ENCODE measurements at places on chromosomes 16 and 17.

- DNase-seq: no peak
These were observed 2.3 kb upstream of the UBALD2 start for GRCh38 chr17:76262732-76263344.

DNA sequence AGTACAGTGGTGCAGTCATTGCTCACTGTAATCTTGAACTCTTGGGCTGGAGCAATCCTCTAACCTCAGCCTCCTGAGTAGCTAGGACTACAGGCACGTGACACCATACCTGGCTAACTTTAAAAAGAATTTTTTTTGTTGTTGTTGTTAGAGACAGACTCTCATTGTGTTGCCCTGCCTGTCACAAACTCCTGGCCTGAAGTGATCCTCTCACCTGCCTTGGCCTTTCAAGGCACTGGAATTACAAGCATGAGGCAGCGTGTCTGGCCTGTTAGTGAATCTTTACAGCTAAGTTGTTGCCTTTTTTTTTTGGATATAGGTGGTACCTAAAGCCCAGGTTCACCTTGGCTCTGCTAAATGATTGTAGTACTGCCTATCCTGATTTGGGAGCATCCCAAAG is 290.6 kb downstream of the BCAS3 start:
- no peak for DNase-seq

DNA sequence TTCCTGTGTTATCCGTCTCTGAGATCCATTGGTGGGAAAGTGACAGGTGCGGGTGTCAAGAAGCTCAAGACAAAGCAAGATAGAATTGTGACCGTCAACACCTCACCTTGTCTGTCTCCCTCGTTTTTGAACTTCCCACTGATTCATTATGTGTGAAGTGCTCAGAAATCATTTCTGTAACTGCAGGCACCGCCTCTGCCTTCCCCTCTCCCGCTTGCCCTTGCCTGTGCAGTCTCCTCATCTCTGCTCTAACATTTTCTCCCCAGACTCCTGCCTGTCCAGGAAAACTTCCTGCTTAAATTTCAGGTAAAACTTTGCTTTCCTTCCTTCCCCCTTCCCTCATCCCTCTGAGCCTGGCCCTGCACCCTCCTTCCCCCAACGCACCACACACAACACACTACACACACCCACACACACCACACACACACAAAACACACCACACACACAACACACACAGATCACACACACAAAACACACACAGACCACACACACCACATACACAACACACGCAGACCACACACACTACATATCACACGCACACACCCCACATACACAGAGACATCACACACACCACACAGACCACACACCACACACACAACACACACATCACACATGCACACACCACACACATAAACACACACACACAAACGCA is 25.7 kb downstream of the CALB2 start:
- DNase-seq: no peak

DNA sequence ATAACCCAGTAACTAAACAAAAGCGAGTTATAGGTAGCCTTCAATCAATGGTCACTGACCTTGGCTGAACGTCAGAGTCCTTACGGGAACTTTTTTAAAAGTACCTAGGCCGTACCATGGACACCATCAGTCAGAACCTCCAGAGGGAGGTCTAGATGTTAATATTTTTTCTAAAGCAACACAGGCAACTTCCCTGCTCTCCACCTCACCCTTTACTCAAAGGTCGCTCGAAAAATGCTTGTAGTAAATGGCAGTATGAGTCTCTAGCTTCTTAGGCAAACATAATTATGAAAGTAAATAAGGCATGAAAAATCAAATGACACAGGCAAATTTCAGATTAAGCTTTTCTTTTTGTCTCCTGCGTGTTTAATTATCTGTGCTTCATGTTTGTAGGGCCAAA is 82.1 kb downstream of the SLC39A11 start:
- no peak for DNase-seq

GRCh38 chr17:36943250-36944191 is 5.2 kb upstream of the AATF start:
- no peak for DNase-seq

DNA sequence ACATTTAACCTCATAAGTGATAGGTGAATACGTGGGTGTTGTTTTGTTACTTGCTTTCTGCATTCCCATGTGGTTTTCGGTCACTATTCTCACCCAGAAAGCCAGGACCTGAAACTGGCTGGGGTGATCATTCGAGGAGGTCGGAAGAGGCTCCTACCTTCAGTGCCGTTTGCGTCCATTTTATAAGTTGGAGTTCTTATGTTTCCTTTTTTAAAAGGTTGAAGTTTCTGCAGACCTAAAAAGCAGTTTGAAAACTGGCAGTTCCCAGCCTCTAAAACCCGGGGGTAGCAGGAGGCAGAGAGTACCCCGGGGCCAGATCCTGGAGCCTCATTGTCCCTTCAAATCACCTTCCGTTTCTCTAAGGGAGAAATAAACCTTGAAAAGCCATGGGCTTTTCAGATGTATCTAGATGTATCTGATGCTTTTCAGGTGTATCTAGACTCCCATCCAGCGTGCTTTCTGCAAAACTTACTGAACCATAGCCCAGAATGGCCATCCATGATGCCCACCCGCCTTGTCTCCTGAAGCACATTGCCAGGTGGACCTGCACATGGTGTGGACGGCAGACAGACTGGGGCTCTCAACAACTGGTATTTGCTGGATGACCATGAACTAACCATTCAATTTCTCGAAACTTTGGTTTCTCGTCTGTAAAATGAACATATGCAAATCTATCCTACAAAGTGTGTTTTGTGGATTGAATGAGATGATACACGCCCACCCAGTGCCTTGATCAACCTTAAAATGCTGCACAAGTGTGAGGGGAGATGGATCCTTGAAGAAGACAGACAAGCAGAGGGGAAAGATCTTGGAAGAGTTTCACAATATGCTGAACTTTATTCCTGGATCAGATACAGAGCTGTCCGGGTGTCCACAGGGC is 1.3 kb downstream of the NLRC5 start:
- DNase-seq: no peak

Data from stimulated activated CD8-positive, alpha-beta memory T cell treated with anti-CD3 and anti-CD28 coated beads, Interleukin-4, amount 100 ng/mL, for 24 hours (primary cell).